Stimulated activated CD8-positive, alpha-beta memory T cell treated with anti-CD3 and anti-CD28 coated beads, Interleukin-15, amount 100 ng/mL, for 48 hours (primary cell): ENCODE measurements at places on chromosomes 3 and 15.
A peak's percentile ranks its signal among the peaks of the same experiment; 100 is the strongest.

DNA sequence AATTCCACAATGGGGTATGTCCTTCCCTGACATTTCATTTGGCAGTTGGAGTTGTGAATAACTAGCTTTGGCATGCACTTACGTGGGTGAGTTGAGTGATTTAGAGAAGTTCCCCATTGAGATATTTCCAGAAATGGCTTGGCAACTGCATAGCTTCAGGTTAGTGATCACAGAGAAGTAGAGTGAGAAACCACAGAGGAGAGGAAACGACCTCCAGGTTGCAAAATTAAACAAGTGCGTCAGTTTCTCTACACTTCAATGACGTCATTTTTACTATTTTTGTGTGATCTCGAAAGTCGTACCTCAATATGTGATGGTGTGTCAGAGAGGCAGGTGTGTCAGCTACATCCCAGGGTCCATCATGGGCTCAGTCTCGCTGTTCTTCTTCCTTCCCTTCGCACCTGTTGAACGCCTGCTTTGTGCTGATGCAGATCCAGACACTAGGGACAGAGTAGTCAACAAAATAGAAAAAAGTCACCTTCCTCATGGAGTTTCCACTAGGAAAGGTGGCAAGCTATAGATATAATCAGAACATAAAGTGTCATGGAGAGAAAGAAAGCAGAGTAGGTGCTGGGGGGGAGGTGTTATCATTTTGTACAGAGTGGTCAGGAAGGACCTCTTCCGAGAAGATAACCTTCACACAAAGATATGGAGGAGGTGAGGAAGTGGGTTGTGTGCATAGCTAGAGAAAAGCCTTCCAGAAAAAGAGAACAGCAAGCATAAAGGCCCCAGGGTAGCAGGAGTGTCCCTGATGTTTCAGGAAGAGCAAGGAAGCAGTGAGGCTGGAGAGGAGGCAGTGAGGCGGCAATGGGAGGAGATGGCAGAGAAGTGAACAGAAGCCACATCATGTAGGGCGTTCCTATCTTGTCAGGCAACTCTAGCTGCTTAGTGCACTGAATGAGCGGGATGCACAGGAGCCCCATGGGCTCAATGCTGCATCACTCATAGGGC, 75.6 kb downstream of the MCTP2 start:
- DNase-seq = no peak

- no peak for DNase-seq
These were observed 66.7 kb downstream of the FILIP1L start for GRCh38 chr3:100047455-100048141.

GRCh38 chr3:11197484-11197883, 43.2 kb downstream of the HRH1 start:
- no peak for DNase-seq

- DNase-seq = no peak
These were observed 19.0 kb upstream of the C3orf49 start for GRCh38 chr3:63800097-63800496.

GRCh38 chr3:114556657-114557213, 262.9 kb downstream of the TIGIT start:
- DNase-seq = no peak

GRCh38 chr15:53872410-53872809, 105.8 kb upstream of the UNC13C start:
- DNase-seq = no peak

DNA sequence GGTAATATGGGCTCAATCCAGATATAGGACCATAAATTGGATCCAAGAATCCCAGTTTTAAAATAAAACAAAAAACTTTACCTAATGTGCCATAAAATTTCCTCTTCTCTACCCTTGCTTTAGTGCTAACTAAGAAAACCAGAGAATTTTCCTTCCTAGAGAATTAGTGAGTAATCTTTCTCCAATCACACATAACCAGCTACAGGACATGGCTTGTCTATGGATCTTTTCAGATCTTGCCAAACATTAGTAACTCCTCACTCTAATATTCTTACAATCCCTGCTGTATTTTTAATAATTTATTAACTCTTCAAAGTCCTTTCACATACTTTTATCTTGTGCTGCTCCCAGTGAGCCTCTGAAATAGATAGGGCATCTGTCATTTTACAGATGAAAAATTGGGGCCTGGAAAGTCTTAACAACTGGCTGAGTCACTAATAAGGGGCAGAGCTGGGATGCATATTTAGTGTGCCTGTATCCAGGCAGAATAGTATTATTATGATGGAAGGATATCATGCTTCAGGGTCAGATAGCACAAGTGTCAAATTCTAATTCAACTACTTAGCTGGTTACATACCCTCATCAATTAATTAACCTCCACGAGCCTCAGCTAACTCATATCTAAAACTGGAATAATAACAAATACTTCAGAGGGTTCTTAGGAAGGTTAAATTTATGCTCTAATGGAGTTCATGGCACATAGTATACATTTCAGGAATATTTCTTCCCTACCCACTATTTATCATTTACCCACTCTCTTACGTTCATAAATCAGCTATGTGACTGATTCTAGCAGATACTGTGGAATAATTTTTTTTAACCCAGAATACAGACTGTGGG, 5.6 kb downstream of the ZBED2 start:
- no peak for DNase-seq

DNA sequence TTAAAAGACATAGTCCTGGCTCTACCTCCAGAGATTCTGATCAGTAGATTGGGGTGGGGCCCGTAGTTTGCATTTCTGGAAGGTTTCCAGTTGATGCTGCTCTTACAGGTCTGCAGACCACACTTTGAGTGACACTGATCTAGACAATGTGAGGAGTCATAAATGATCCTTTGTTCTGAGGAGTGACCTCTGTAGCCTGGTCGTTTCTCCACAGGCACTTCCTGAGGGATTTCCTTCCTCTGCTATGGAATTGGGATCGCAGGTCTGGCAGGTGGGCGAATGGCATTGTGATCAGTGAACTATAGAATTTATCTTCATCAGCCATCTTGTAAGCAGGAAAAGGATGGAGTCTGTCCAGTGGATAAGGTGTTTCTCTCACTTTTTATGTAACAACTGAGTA, 5.5 kb downstream of the GFM1 start:
- DNase-seq = no peak

- DNase-seq = no peak
These were observed 8.6 kb upstream of the ZNF621 start for GRCh38 chr3:40516201-40516600.

- DNase-seq = peak; percentile 8
These were observed at the start of gene GADL1 for GRCh38 chr3:30894521-30895251. TSS of gene GADL1 (minus strand) at chr3:30894661. CDS start at chr3:30894614, 47 bp downstream.

DNA sequence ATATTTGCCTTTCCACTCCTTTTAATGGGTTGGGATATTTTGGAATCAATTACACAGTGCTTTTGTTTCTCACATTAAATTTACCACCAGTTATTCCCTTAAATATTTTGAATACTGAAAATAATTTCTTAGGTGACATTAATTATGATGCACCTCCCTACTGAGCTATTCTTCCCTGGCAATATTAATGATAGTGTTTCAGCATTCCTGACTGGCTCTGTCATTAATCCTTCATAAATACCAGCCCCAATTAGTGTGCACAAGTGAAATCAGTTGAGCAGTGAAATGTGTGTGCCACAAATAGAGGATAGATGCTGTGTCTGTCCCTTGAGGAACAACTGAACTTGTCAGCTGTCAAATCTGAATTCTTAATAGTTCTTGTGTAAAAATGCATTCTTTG, 304.0 kb downstream of the CACNA2D3 start:
- DNase-seq = no peak

- no peak for DNase-seq
These were observed 79.2 kb downstream of the P3H2 start for GRCh38 chr3:190041333-190042041.

DNA sequence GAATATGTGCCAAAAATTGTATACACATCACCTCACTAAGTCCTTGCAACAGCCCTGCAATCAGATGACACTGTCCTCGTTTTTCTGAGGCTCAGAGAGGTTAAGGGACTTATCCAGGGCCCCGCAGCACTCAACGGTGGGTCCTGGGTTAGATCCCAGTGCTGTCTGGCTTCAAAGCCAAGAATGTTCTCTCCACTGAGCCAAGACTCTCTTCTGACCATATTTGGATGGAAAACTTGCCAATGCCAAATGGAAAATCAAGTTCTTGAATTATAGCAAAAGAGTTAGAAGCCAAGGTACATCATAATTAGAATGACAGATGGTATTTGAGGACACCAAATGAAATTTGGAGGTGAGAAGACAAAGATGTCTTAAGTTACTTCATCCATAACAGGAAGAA, 75.9 kb downstream of the NCEH1 start:
- DNase-seq = no peak

GRCh38 chr15:37209041-37209363, 108.7 kb upstream of the MEIS2 start:
- DNase-seq = no peak
